ENCODE measurements at places on chromosomes 16 and 17.

GRCh38 chr16:84279881-84280280 is 14.8 kb upstream of the WFDC1 start:
- DNase-seq = no peak

GRCh38 chr16:24713379-24713778 is 16.1 kb upstream of the TNRC6A start:
- DNase-seq = no peak

DNA sequence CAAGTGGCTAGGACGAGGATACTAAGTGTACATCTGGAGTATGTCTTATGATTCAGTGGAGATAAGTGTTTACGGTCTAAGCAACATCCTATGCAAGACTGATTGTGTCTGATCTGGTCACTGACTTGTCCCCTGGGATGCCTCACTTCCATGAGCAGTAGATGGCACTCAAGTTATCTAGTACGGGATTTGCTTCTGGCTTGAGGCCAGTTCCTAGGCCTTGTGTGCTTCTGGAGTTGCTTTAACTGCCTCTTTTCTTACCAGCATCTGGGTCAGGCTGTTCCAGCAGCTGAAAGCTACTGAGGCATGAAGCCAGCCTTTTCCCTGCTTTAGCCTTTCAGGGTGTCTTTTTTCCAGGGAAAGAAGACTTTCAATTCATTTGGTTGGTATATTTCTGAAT is 23.0 kb downstream of the SUPT6H start:
- DNase-seq = no peak

- no peak for DNase-seq
Measured at GRCh38 chr17:28616281-28616680, 2.3 kb upstream of the RSKR start.

GRCh38 chr17:42317266-42317845 is 29.1 kb downstream of the STAT5A start:
- no peak for DNase-seq

DNA sequence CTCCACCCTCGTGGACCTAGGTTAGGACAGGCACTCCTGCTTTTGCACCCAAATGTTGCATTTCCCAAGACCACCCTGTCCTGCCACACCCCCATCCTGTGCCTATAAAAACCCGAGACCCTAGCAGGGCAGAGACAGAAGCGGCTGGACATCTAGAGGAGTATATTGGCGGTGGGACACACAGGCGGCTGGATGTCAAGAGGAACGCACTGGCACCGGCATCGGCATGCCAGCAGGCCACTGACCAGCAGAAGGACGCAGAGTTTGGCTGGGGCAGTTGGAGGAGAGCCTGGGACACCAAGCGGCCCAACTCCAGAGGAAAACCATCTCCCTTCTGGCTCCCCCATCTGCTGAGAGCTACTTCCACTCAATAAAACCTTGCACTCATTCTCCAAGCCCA is 14.7 kb upstream of the WFIKKN2 start:
- no peak for DNase-seq

DNA sequence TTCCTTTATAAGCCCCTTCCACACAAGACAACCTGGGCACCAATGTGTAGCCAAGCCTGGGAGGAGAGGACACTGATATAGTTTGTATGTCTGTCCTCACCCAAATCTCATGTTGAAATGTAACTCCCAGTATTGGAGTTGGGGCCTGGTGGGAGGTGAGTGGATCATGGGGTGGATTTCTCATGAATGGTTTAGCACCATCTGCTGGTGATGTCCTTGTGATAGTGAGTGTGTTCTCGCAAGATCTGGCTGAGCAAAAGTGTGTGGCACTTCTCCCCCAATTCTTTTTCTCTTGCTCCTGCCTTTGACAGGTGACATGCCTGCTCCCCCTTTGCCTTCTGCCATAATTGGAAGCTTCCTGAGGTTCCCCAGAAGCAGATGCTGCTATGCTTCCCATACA is 135.8 kb downstream of the USP31 start:
- DNase-seq = peak; percentile 6

DNA sequence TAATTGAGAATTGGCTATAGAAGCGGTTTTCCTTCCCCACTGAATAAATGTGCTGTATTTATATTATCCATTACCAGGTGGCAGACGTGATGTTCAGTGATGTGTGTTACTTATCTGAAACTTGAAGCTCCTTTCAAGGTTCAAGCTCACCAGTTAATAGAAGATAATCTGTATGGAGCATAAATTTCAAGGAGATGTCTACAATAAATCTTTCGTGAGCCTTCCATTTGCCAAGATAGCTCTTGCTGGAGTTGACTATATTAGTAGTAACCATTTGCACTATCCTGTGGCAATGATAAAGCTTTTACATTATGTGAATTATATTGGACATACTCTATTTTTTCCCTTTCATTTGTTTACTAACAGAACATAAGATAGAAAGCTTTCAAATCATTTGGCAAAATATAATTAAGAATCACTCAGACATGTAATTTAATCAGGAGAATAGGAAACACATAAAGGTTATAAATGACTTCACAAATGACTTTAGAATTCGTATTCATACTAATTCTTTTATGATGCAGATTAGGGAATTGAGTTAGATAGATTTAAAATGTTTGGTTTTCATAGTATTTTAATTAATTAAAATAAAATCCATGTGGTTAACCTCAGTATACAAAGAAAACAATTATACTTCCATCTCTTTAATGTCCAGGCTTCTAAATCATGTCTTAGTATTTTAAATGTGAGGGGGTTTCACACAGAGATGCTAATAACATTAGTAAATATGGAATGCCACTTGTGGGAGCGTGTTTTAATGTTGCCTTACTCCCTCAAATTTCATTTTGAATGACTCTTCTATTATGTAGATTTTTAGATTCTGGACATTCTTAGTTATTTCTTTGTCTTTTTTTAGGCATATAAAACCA is 664.4 kb upstream of the CDH8 start:
- no peak for DNase-seq

GRCh38 chr17:63985387-63986140 is 12.6 kb upstream of the PRR29 start:
- DNase-seq = no peak

DNA sequence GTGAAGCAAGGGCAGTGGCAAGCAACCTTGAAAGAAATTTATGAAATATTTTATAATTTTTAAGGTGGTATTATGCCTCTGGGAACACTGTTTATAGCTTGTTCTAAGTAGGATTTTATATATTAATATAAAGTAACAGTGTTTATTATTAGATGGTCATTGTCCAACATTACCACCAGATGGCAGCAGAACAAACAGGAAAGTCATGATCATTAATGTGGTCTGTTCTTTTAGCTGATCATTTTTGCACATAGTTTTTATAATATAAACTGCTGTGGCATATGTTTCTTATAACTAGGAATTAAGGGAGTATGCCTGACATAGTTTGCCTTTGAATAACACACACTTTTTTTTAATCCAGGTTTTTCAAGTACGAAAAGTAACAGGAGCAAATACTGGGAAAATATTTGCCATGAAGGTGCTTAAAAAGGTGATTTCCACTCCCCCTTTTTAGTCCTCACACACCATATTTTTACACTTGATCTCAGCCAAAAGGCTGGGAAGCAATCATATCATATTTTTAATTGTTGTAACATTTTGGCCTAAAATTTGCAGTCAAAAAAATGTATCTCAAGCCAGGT is 21.4 kb downstream of the RPS6KB1 start:
- DNase-seq = peak; percentile 52

GRCh38 chr16:55301385-55302008 is 22.5 kb upstream of the IRX6 start:
- no peak for DNase-seq

Measured in neural progenitor cell (in vitro differentiated cells).